ENCODE measurements at places on chromosomes 3 and 15. TPM values are rescaled to one million over a fixed set of nuclear protein-coding genes. Genes with fewer than 3 reads are reported as not detected.

The ADGRG7 gene
- total RNA-seq, result not detected

The PRICKLE2 gene
- 34.5 TPM for total RNA-seq

The TRANK1 gene
- 17.4 TPM for total RNA-seq

The DUOXA2 gene
- not detected for total RNA-seq

DNA sequence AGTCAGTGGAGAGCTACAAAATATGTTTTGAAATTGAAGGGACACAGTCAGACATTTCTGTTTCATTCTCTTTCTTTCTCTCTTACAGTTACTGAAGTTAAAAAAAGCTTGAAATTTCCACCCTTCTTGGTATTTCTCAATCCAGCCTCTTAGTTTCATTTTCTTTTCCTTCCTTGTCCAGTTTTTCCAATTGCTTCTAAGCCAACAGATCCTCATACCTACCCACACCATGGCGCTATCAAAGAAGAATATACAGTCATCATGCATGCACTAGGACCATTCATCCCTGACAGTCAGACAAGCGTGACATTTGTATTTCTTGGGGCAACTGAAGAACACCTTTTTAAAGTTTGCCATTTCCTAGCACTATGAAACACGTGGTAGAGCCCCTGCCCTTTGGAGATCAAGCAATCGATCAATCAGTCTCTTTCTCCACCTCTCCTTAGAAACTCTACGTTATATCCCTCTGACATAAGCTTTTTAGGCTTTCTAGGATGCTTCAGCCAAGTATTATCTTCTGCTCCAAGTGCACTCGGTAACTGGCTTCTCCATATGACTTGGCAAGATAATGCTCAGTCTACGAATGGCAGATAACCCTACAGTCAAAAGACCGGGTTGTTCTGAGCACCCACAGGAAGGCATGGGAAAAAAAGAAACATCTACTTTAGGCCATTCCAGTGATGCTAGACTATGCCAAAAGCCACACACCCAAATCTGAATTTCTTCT lies 65.4 kb downstream of the FBN1 start:
- no peaks in the 10 kb centered on the region for H3K4me1 ChIP-seq
- no peaks in the 10 kb centered on the region for H3K27me3 ChIP-seq
- no peak overlapping the region for H3K27ac ChIP-seq
- DNase-seq, result no peak

GRCh38 chr3:175913286-175913685 lies 1054.2 kb downstream of the NAALADL2 start:
- H3K27me3 ChIP-seq, result no peaks in the 10 kb centered on the region
- DNase-seq, result no peak
- no peak overlapping the region for H3K27ac ChIP-seq
- H3K36me3 ChIP-seq, result no peaks in the 10 kb centered on the region

- no peaks in the 10 kb centered on the region for H3K27me3 ChIP-seq
- H3K4me1 ChIP-seq, result no peaks in the 10 kb centered on the region
- H3K4me3 ChIP-seq, result no peak overlapping the region
- H3K27ac ChIP-seq, result no peak overlapping the region
- no peaks in the 10 kb centered on the region for H3K36me3 ChIP-seq
Measured at GRCh38 chr3:62238003-62238402, 135.3 kb downstream of the FEZF2 start.
